ENCODE measurements at places on chromosomes 6 and 20. TPM values are rescaled to one million over a fixed set of nuclear protein-coding genes. Genes with fewer than 3 reads are reported as not detected.

The MMP24 gene
- 0.88 TPM for total RNA-seq

The OR12D3 gene
- not detected for total RNA-seq

The GLP1R gene
- not detected for total RNA-seq

The GPX5 gene
- total RNA-seq = not detected

The TMEM200A gene
- 0.34 TPM for total RNA-seq

The JPH2 gene
- total RNA-seq = 0.17 TPM

The F13A1 gene
- not detected for total RNA-seq

The THBS2 gene
- total RNA-seq = 2.0 TPM

The COL21A1 gene
- 0.05 TPM for total RNA-seq

The GJA1 gene
- 482 TPM for total RNA-seq

The ARHGAP40 gene
- not detected for total RNA-seq

The FOXC1 gene
- 12.1 TPM for total RNA-seq

The FERMT1 gene
- total RNA-seq = 0.28 TPM

The CFAP61 gene
- not detected for total RNA-seq

The NNAT gene
- 0.23 TPM for total RNA-seq

The OVOL2 gene
- not detected for total RNA-seq

The LY6G6C gene
- total RNA-seq = not detected

The PACRG gene
- 0.17 TPM for total RNA-seq

The PNPLA1 gene
- total RNA-seq = not detected

The PPP1R16B gene
- 247 TPM for total RNA-seq
